Uterus (tissue), 4 donors: ENCODE measurements at places on chromosomes 6 and 20.

DNA sequence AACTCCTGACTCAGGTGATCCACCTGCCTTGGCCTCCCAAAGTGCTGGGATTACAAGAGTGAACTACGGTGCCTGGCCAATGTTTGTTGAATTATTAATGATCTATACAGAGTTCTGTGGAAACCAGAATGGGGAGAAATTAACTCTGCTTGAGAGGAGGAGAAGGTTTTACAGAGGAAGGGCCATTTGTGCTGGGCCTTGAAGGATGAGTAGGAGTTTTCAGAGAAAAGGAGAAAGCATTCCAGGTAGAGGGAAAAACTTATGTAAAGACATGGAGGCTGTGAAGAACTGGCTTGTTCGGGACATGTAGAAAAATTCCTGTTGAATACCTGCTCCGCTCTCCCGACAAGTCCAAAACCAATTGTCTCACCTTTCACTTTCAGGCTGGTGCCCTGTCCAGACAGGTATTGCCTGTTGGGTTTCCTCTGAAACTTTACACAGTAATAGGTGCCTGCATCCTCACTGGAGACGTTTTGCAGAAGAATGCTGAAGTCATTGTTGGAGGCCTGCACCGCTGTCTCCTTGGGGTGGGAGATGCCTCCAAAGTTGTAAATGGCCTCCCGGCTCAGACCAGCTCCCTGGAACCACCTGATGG lies 11.3 kb upstream of the NSFL1C start:
- no peaks in the 10 kb centered on the region for H3K4me1 ChIP-seq
- no peak for DNase-seq
- H3K27ac ChIP-seq, result no peak overlapping the region
- no peak overlapping the region for H3K4me3 ChIP-seq
- H3K27me3 ChIP-seq, result no peaks in the 10 kb centered on the region

DNA sequence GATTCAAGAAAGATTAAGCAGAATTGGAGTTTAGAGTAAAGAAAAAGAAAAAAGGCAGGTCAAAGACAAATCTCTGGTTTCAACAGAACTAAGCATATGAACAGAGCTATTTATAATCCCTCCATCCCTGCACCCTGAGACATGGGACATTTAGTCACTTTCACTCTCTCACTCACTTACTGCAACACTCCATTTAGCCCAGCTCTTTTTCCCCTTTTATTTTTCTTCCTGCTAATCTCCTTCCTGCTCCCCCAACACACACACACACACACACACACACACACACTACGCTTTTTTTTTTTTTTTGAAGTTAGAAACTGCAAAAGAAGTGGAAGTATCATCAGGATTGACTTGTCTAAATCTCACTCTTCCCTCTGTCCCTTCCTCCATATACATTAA lies 45.1 kb upstream of the TBC1D7 start:
- no peak overlapping the region for H3K27ac ChIP-seq
- H3K27me3 ChIP-seq, result no peaks in the 10 kb centered on the region
- no peak for DNase-seq
- H3K36me3 ChIP-seq, result no peaks in the 10 kb centered on the region

GRCh38 chr6:75211920-75212590 lies 6.2 kb upstream of the COL12A1 start:
- DNase-seq, result no peak
- peaks cover 12% of the 10 kb centered on the region for H3K4me1 ChIP-seq
- no peak overlapping the region for H3K27ac ChIP-seq

DNA sequence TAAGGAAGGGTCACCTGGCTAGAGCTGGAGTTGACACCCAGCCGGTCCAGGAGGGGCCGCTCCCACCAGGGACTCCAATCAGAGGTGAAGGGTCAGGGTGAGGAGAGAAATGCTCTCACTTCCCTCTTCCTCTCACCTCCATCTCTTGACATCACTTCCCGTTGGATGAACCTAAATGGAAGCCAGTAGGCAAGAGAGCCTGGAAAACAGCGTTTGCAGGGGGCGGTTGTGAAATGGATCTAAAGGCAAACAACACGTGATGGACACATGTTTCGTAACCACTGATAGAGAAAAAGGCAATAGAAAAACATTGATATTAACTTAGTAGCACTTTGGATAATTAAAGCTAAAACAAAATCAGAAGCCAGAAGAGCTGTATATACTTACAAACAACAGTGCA lies 105.6 kb upstream of the FOXA2 start:
- H3K36me3 ChIP-seq, result no peaks in the 10 kb centered on the region
- no peaks in the 10 kb centered on the region for H3K27me3 ChIP-seq

DNA sequence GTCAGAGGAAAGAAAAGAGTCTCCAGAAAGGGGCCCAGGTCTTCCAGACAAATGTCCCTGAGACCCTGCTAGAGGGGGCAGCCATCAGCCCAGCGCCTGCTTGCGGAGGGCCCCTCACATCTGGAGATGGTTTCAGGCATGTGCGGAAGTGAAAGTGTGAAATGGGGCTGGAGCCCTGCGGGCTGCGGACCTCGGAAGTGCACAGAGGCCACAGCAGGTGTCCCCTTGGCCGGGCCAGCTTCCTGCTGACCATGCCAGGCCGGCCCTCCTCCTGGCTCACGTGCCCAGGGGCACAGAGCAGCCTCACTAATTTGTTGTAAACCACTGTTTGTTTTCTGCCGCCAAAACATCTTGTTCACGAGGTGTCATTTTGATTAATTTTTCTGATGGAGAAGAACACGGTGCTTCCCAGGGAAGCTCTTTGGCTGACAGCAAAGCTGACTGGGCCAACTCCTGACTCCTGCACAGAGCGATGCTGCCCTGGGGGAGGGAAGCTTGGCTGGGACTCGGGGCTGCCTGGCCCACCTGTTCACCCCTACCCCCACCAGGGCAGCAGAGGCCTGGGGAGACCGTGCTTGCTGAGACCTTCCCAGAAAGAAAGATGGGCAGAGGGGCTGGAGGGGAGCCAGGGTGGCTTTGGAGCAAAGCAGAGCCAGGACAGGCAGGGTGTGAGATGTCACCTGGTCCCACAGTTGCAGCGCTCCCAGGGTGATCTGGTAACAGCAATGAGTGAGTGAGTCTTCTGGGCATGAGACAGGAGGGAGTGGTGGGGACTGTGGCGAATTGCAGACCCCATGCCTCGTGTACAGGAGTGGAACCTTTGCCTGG lies 54.2 kb downstream of the BCAS4 start:
- peak; percentile 30 for DNase-seq
- no peak overlapping the region for H3K27ac ChIP-seq
- H3K4me1 ChIP-seq, result no peaks in the 10 kb centered on the region
- H3K36me3 ChIP-seq, result no peaks in the 10 kb centered on the region
- H3K4me3 ChIP-seq, result no peak overlapping the region
- H3K27me3 ChIP-seq, result no peaks in the 10 kb centered on the region

GRCh38 chr6:161163466-161164181 lies 110.2 kb downstream of the AGPAT4 start:
- H3K36me3 ChIP-seq, result no peaks in the 10 kb centered on the region
- H3K27ac ChIP-seq, result no peak overlapping the region
- no peaks in the 10 kb centered on the region for H3K4me1 ChIP-seq
- H3K27me3 ChIP-seq, result no peaks in the 10 kb centered on the region

GRCh38 chr6:139833592-139833991 lies 459.1 kb upstream of the CITED2 start:
- no peak overlapping the region for H3K27ac ChIP-seq
- H3K27me3 ChIP-seq, result no peaks in the 10 kb centered on the region
- H3K4me1 ChIP-seq, result no peaks in the 10 kb centered on the region
- DNase-seq, result no peak
- H3K4me3 ChIP-seq, result no peak overlapping the region
- no peaks in the 10 kb centered on the region for H3K36me3 ChIP-seq
